GM23248 (cell line): ENCODE measurements at places on chromosomes 12 and 14.

DNA sequence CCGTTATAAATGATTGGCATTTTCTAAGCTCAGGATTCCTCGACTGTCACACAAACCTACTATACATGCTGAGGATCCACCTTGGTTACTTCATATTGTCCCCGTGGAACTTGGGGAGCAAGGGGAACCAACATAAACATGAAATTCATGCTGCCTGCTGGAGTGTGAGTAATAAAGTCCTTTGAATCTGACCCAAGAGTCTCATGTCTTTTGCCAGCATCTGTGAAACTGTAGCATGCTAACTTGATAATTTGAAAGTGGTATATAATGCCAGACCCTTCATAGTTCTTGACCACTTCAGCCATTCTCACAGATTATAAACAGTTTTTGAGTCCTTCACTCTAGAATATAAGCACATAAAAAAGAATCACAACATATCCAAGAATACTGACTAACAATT, 17.1 kb downstream of the SLC35F4 start:
- peak; percentile 48 for DNase-seq

GRCh38 chr12:66036317-66036716, 94.2 kb downstream of the LLPH start:
- peak; percentile 92 for DNase-seq

- DNase-seq: peak; percentile 3
These were observed 95.6 kb upstream of the E2F7 start for GRCh38 chr12:77160931-77161330.

DNA sequence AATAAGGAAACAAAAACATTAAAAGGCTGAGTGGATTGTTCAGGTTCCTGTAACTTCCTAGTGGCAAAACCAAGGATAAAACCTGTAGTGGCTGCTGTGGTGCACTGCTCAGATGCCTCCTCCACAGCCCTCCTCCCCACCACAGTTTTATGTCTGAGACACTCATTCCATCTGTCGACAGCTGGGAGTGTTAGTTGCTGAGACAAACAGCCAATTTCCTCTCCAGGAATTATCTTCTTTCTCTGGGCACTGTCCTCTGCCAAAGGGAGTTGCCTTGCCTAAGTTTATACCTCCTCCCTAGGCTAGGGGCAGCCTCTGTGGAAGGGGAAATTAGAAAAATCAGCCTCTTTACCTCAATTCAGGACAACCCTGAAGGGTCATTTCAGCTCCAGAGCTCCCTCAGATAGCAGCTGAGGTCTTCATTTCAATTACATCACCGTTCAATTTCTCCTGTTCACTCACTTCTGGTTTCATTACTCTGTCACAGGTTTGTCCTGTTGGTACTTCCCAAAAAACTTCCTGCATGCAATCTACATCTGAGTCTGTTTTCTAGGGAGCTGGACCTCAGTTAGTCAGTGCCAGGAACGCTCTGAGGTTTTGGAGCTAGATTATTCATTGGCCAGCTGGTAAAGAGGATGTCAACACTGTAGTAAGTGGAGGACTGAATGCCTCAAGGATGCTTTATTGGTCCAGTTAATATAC, 74.9 kb upstream of the ATP2B1 start:
- DNase-seq: peak; percentile 78

DNA sequence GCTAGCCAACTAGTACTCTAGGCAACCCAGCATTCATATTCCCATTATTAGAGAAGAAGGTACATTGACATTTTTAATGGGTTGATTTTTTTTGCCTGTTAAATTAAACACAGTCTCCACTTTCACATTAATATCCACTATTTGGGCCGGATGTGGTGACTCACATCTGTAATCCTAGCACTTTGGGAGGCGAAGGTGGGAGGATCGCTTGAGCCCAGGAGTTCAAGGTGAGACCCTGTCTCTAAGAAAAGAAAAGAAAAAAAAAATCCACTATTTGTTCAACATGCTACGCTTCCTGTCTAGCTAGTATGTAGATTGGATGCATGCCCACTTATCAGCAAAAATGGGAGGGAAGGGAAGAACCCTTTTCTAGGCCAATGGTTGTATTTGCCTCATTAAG, 7.1 kb upstream of the CRADD start:
- DNase-seq: no peak

- peak; percentile 29 for DNase-seq
These were observed 6.7 kb upstream of the PLD4 start for GRCh38 chr14:104917993-104918392.

- DNase-seq: peak; percentile 38
These were observed 14.3 kb downstream of the FNTB start for GRCh38 chr14:65000898-65001591.

- no peak for DNase-seq
These were observed 143.6 kb upstream of the CRY1 start for GRCh38 chr12:107236824-107237511.

GRCh38 chr14:104684449-104684821, 5.0 kb upstream of the INF2 start:
- no peak for DNase-seq

- peak; percentile 5 for DNase-seq
These were observed 455.3 kb upstream of the ATP2B1 start for GRCh38 chr12:90163975-90164374.

- peak; percentile 86 for DNase-seq
These were observed 117.7 kb upstream of the NCOR2 start for GRCh38 chr12:124684971-124685688.

- no peak for DNase-seq
These were observed 1038.4 kb downstream of the GALC start for GRCh38 chr14:86954623-86955022.

GRCh38 chr14:22096514-22096895, 422.9 kb upstream of the OR4E1 start:
- no peak for DNase-seq

GRCh38 chr12:89354612-89355067, 2.3 kb upstream of the DUSP6 start:
- no peak for DNase-seq

- no peak for DNase-seq
These were observed 214.2 kb downstream of the GLT1D1 start for GRCh38 chr12:129067491-129067890.

DNA sequence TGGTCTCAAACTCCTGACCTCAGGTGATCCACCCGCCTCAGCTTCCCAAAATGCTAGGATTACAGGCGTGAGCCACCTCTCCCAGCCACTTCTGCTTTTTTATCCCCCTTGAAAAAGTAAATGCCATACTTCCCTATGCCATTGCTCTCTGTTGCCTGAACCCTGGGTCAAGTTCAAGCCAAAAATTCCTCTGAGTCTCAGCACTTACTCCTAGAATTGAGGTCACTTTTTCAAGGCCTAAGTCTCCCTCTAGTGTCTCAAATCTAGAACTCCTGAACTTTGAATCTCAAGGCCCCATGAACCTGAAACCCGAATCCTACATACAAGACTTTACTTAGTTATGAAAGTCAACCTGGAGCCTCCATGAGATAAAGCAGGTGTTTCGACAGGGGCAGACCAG, 1.4 kb upstream of the APOBEC1 start:
- DNase-seq: peak; percentile 47

DNA sequence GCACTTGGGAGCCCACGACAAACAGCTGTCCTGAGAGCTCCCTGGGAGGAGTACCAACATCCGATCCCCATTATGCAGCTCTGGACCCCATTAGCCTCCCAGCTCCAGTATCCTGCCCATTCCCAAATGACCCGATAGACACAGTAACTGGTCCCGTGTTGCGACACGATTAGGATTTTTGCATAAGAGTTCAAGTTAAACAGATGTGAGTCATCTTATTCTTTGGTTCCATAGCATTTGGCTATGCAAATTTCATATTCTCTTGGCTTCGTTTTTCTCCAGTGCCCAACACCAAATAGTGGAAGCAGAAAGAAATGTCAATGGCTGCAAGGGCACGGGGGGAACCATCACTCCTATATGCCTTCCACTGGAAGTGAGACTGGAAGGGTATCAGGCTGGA, 43.0 kb upstream of the LRRC10 start:
- peak; percentile 56 for DNase-seq

- peak; percentile 66 for DNase-seq
These were observed 17.4 kb downstream of the TMPO start for GRCh38 chr12:98532687-98533304.

- DNase-seq: peak; percentile 82
These were observed 20.8 kb downstream of the TPCN1 start for GRCh38 chr12:113242026-113242418.

DNA sequence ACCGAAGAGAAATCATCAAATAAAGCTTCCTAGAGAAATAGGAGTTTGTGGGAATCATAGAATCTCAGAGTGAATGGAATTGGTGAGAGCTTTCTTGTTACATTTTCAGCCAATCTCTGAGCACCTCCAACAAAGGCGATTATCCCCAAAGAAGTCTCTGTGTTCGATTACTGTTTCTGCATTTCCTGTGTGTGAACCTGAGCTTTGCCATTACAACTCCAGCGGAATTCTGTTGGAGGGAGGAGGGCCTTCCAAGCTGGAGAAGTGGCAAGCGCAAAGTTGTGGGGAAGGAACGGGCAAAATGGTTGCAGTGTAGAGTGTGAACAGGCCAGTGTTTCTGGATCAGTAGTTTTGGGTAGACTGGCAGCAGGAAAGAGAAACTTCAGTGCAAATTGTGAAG, 23.1 kb downstream of the TMEM117 start:
- no peak for DNase-seq

DNA sequence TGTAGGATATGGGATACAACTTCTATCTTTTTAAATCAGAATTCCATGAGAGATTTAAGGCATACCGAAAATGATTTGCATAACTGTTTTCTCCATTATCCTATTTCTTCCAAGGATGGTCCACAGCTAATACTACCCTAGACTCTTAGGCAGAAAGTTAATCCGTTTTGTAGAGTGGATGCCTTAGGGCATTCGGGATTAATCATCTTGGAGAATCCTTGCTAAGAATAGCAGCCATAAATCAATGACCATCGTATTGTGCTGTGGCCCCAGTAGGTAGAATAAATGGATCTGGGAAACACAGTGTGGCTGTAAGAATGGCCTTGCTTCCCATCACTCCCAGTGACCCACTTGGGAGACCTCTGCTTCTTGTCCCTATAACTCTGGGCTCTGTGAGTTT, 99.6 kb downstream of the SSPN start:
- no peak for DNase-seq

- DNase-seq: no peak
These were observed 270.6 kb upstream of the TBX3 start for GRCh38 chr12:114954511-114955055.

- no peak for DNase-seq
These were observed 58.6 kb upstream of the PARP11 start for GRCh38 chr12:3931776-3932175.

DNA sequence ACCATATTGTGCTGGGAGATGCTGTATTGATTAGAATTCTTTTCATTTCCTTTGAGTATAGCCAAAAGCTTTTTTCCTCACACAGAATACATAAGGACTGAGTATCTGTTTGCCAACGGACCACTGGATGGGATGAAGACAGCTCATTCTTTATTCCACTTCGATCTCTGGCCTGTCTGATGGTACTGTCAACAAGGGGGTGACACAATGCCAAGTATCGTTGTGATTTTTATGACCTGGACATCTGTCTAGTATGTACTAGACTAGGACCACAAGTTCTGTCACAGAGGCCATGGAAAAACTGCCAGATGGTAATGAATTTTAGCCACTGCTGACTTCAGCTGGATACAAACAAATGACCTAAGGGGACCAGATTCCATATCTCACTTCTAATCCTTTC, 502.7 kb downstream of the SOX5 start:
- no peak for DNase-seq

GRCh38 chr12:111993292-111994150, 19.4 kb downstream of the TMEM116 start:
- DNase-seq: no peak

DNA sequence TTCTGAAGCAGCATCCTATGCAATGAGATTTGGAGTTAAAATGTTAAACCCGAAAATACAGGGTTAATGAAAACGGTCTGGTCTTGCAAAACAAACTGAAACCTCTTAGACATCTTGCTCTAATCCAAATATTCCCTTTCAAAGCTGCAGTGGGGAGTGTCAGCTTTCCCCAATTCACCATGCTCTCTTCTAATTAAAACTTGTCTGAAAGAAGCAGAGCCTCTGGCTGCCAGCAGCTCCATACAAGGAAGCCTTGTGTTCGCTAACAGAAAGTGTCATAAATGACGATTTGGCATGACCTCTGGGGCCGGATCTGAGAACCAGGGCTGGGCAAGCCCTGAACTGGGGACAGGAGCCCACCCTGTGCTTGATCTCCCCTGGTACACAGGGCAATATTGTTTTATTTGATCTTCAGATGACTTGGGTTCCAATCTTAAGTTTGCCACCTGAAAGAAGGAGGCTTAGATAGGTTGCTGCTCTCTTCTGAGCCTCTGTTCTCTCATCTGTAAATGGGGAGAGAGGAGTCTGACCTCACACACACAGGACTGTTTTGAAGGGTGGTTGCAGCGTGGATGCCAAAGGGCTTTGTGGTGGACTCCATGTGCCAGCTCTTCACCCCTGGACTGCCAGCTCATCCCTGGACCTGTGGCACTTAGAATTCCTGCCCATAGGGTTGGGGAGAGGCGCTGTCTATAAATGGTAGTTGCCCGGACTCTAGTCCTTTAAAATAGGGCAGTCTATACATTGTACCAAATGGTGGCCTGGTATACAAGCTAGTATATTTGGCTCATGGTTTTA, 7.8 kb downstream of the KMT5A start:
- peak; percentile 45 for DNase-seq

- DNase-seq: peak; percentile 55
These were observed 70.9 kb downstream of the TRIM9 start for GRCh38 chr14:51023964-51024363.
